Stimulated activated CD8-positive, alpha-beta memory T cell treated with anti-CD3 and anti-CD28 coated beads, Interleukin-4, amount 100 ng/mL, for 4 hours (primary cell): ENCODE measurements at places on chromosomes 6 and 20.

- DNase-seq = no peak
Observed at GRCh38 chr6:159700970-159701369, 7.9 kb upstream of the SOD2 start.

DNA sequence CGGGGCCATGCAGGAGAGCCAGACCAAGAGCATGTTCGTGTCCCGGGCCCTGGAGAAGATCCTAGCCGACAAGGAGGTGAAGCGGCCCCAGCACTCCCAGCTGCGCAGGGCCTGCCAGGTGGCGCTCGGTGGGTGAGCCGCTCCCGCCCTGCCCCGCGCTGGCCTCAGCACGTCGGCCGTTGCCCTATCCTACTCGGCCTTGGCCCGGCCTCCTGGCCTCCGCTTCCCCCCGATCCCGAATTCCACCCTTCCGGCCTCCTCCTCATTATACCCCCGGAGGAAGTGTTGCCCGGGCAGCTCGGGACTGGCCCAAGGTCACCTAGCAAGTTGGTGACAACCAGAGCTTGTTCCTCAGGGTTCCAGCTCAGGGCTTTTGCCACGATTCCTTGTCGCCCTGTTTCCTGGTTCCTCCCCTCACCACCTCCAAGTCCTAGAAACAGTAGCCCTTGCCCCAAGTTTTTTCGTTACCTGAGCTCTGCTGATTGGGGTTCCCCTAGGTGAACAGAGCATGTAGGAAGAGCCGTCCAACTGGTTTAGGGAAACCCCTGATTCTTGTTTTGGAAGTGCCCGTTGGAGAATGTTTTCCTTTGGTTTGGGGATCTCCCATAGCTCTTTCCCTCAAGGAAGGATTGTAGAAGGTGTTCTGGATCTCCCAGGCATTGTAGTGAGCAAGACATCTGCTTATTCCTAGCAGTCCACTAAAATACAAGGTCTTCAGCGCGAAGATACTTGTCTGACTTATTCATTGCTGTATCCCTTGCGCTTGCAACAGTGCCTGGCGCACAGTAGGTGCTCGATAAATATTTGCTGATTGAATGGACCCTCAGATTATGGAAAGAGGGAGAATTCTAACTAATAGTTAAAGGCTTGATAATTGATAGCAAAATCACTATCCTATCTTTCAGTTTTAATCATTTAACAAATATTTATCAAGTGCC is 641 bp downstream of the ARFGEF2 start:
- DNase-seq = no peak

DNA sequence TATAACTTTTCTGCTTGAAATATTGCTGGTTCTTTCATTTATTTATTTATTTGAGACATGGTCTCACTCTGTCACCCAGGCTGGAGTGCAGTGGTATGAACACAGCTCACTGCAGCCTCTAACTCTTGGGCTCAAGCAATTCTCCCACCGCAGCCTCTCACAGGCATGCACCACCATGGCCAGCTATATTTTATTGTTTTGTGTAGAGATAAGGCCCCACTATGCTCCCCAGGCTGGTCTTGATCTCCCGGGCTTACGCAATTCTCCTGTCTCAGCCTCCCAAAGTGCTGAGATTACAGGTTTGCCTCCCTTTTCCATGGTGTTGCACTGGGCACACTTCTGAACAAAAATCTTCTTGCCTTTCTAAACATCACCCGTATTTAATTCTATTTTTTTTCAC is 39.1 kb upstream of the RNGTT start:
- DNase-seq = no peak

GRCh38 chr6:39642270-39642669 is 82.9 kb downstream of the KIF6 start:
- no peak for DNase-seq

DNA sequence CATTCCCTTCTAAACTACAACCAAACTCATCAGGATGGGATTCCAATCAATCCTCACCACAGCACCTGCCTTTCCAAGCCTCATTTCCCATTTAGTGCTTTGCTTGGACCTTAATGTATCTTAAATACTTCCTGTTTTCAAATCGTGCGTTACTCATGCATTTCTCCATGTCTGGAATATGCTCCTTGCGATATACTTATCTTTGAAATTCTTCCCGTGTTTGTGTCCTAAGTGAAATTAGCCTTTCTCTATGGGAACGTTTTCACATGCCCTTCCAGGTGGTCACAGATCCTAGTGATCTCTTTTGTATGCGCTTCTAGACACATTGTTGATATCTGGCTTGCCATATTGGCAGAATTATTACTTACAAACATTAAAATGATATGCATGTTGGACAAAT is 620.6 kb upstream of the AGPAT4 start:
- no peak for DNase-seq

GRCh38 chr6:170554796-170555137 is 598 bp downstream of the TBP start:
- no peak for DNase-seq

DNA sequence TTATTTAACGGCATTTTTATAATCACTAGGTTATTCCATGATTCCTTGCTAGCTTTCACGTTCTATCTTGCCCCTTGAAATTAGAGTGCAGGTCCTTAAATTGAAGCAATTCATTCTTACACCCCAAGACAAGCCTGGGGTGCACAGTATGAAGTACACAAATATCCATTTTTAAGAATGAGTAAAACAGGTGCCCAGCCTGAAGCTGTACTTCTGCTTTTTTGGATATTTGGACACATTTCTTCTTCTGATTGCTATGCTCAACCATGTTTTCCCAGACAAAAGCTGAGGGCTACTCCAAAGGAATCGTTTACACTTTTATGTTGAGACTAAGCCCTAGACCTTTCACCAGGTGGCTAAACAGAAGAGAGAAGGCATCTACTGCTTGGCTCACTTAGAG is 7.9 kb upstream of the TAGAP start:
- no peak for DNase-seq

DNA sequence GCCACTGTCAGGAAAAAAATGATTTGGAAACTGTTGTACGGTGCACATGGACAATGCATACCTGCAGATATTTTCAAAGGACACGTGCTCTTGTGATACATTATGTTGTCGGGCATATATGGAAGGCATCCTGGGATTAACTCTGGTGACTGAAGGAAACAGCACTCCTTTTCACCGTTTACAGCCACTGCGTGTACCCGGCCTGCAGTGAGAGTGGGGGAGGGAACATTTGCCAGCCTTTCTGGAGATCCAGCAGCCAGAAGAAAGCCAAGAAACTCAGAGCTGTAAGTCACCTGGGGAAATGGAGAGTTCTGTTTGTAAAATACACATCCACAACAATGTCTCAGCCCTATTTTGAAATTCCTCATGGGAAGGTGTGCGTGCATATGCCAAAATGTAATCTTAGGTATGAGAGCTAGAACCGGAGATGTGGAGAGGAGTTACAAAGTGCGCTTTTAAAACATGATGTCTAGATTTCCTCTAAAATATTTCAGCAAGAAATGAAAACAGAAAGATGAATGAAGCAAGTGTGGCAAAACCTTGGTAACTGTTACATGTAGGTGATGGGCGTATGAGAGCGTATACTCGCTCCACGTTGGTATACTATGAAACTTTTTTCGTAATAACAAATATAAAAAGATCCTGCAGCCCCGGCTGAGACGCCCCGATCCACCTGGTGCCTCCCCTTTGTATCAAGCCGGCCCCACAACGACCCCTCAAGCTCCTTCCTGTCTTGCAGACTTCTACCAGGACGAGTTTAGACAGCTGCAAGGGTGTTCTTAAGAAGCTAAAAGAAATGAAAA is 8.6 kb upstream of the FOXF2 start:
- no peak for DNase-seq

DNA sequence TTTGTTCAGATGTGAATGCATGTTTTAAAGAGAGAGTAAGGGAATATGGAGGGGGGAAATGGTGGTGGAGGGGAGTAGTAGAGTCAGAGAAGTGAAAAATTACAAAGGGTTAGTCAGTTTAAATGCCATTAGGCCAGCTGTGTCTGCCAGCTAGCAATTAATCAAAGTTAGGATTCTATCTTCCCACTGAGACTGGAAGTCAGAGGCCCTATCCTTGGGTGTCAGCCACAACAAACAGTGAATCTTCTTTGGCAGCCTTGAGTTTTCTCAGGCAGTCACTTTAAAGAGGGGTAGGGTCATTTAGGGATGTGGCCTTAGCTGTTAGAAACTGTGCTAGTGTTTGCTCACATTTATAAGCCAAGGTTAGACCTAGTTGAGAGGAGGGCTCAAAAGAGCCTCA is 120.5 kb upstream of the BTBD3 start:
- DNase-seq = no peak

- no peak for DNase-seq
Observed at GRCh38 chr6:18978337-18979128, 591.4 kb downstream of the RNF144B start.

DNA sequence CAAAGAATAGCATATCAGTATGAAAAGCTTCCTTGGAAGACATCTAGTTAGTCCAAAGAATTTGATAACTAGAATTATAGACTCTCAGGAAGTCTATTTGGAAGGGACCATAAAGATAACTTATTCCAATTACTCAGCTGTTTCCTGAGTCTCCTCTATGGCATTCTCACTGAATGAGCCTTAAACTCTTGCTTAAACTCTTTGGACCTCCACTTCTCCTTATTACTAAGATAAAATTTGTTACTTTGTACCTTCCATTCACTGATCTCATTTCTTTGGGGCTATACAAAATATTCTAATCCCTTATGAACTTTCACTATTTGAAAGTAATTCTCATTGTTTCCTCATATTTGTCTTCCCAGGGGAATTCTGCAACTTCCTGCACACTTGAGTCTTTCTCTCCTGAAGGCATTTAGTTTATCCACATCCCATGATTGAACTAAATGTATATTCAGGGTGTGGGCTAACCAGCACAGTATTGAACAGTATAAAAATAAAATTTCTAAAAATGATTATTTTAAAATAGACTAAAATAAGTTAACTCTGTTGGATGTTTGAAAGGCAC is 67.1 kb upstream of the NOTCH4 start:
- DNase-seq = no peak

GRCh38 chr20:11227602-11228001 is 553.8 kb upstream of the JAG1 start:
- DNase-seq = no peak

DNA sequence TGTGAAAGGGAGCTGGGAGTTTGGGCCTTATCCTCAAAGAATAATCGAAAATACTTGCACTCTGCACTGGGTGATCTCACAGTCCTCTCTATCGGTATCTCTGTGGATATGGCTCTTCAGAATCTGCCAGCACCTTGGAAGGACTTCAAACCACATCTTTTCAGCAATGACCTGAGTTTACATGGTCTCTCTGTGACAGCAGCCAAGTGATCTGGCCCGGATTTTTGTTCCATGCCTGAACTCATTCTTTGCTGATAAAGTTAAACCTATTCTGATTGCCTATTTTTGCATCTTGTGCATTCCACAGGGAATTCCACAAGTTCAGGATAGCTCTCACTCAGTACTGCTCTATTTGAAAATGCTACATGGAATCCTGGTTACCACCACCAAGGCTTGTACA is 98.9 kb downstream of the HDGFL1 start:
- DNase-seq = no peak

GRCh38 chr6:53704700-53705099 is 39.1 kb upstream of the KLHL31 start:
- DNase-seq = no peak

GRCh38 chr6:168636147-168637004 is 195.4 kb downstream of the SMOC2 start:
- no peak for DNase-seq

DNA sequence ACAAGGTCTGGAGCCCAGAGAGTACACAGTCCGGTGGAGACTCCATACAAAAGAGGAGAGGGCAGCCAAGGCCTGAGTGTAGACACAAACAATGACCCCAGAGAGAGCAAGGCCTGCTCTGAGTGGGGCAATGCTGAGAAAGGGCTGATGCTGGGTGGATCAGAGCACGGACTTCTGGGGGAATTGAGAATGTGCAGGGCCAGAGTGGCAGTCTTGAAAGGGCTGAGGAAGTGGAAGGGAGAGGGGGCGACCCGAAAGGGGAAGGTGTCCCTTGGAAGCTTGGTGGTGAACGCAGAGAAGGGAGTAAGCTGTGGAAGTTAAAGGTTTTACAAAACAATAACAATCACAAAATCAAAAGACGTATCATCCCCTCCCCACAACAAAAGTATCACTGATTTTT is 12.0 kb upstream of the GRM4 start:
- no peak for DNase-seq

DNA sequence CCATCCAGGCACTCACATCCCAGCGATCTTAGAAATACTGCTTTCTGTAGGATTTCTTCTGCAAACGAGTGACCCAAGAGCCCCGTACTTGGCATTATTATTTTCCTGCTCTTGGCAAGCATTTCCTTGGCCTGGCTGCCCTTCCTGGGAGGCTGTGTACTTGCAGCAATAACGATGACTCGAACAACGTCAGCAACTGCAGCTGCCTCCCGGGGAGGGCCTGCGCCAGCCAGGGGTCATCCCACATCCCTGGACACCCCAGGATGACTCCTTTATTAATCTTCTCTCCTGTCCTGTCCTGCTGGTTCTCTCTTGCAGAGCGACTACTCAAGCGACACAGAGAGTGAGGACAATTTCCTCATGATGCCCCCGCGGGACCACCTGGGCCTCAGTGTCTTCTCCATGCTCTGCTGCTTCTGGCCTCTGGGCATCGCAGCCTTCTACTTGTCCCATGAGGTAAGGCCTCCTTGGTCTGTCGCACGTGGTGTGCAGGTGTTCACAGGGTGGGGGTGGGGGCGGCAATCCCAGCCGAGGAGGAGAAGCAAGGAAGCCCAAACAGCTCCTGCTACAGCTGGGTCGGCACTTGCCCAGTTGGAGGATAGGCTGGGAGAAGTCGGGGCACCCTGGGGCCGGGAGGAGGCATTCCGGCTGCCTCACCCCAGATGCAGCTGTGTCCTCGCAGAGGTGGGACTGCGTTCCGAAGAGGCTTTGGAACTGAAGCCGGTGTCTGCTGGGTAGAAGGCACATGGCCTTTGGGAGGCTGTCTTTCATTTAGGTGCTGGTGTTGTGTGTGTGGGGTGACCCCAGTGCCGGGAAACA is 115.3 kb downstream of the SYNDIG1 start:
- DNase-seq = no peak

DNA sequence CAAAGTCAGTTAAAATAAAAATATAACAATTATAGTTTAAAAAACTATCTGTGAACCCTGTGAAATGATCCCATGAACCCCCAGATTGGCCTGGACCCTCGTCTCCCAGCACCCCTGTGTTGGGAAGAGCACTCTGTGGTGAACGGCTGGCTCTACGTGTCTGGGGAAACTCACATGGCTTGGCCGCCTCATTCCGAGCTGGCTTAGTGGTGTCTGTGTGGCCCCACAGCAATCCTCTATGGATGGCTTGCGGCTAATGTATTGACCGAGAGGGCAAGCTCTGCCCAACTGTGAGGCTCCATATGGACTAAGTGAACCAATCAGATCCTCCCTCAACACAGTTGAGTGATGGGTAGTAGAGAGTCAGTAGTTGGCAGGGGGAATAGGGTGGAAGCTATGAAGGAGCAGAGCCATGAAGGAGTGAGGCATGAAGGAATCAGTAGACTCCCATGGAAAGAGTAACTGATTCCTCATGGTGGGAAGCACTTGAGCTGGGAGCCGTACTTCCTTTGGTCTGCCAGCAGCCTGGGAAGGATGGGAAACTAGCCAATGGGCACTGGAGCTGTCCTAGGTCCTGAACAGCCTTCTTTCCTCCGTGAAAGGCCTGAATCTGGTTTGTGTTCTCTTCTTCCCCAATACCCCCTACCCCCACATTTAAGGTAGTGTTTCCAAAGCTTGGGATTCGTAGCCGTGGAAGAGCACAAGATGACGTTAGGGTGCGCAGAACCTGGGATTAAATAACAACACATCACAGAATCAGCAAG is 21.6 kb upstream of the ZNF831 start:
- no peak for DNase-seq
